ENCODE measurements at places on chromosomes 2 and 18.

- DNase-seq = no peak
These were observed 193.4 kb upstream of the RMP24 start for GRCh38 chr18:35778850-35779627.

GRCh38 chr2:136167721-136168475, 49.9 kb upstream of the CXCR4 start:
- no peak for DNase-seq

DNA sequence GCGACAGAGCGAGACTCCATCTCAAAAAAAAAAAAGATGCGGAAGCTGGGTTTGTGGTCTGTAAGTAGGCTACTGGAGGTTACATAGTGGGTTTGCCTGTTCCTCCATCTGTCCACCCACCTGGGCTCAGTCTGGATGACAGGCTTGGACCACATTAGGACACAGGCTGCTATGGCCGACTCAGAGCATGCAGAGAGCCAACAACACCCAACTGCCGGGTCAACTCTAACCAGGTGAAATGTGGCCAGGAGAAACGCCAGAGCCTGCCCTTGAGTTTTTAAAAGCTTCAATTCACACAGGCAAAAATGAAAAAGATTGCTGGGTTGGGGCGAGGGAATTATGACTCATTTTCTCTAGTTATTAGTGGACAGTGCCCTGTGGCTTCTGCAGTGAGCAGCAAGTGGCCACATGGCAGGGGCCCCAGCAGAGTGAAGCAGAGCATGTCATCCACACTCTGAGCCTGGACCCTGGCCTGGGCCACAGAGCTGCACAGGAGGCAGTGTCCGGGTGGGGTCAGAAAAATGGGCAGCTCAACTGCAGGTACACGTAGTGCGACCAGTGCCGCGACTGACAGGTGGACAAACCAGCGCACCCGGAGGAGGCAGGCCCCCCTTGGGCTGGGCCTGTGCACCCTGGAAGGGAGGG, 67.4 kb downstream of the BIN1 start:
- DNase-seq = no peak

GRCh38 chr18:1732143-1732542, 827.5 kb downstream of the ADCYAP1 start:
- DNase-seq = no peak

GRCh38 chr2:223606946-223607345, 4.8 kb upstream of the SCG2 start:
- DNase-seq = no peak
